ENCODE measurements at places on chromosomes 1 and 21. TPM values are rescaled to one million over a fixed set of nuclear protein-coding genes. Genes with fewer than 3 reads are reported as not detected.

Gene ELAVL4
- not detected for total RNA-seq

Gene GPR153
- total RNA-seq = 2.8 TPM

Gene F5
- not detected for total RNA-seq

DNA sequence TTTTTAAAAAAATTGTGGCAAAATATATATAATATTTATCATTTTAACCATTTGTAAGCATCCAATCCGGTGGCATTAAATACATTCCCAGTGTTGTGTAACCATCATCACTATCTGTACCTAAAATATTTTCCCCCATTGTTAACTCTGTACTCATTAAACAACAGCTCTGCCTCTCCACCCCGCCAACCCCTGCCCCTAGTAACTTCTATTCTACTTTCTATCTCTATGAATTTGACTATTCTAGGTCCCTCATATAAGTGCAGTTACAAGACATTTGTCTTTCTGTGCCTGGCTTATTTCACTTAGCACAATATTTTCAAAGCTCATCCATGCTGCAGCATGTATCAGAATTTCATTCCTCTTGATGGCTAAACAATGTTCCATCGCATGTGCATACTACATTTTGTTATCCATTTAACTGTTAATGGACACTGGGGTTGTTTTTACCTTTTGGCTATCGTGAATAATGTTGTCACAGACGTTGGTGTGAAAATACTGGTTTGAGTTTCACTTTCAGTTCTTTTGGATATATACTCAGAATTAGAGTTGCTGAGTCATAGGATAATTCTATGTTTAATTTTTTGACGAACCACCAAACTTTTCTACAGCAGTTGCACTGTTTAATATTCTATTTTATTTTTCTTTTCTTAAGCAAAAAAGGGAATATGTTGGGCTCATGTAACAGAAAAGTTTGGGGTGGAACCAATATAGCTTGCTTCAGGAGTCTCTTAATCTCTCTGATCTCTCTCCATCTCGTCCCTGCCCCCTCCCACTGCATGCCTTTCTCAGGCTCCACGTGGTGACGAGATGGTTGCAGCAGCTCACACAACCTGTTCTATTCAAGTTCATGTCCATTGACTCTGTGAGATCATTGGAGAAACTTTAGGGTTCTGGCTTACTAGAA is 25.2 kb upstream of the RCAN1 start:
- H3K36me3 ChIP-seq = no peaks in the 10 kb centered on the region
- no peaks in the 10 kb centered on the region for H3K27me3 ChIP-seq
- DNase-seq = no peak

DNA sequence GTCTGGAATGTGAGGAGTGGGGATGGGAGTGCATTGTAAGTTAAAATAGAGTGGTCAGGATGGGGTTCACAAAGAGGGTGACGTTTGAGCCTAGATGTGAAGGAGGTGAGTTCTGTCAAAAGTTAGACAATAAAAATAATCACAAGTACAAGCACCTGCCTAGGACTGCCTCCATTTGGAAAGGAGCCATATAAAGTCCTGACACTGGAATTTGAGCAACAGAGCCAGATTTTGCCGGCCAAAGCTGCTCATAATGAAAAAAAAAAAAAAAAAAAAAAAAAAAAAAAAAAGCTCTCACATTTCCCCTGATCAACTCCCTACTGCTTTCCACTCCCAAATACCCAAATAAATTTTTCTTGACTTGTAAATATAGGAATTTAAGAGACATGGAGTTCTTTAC is 4.1 kb downstream of the PALMD start:
- peaks cover 7% of the 10 kb centered on the region for H3K36me3 ChIP-seq
- peak; percentile 73 for DNase-seq
- peaks cover 66% of the 10 kb centered on the region for H3K4me1 ChIP-seq
- peak overlapping the region; percentile 94 for H3K27ac ChIP-seq
- no peak overlapping the region for H3K4me3 ChIP-seq

DNA sequence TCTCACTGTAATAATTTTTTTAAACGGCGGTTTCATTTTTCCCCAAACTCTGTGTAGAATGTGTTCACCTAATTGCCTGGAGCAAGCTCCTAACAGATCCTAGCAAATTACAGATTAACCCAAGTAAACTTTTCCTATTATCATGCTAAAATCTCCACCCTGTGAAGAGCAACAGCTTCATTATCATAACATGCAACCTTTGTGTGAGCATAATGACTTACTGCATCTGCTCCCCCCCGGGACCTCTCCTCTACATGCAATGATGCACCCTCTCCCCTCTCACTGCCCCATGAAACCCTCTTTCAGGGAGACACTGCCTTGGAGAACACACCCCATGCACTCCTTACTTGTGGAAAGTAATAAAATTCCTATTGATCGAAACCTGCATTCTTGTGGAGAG is 717.0 kb upstream of the TMPRSS15 start:
- DNase-seq = no peak
- no peaks in the 10 kb centered on the region for H3K27me3 ChIP-seq
- H3K4me3 ChIP-seq = no peak overlapping the region
- H3K4me1 ChIP-seq = no peaks in the 10 kb centered on the region
- no peaks in the 10 kb centered on the region for H3K36me3 ChIP-seq

- H3K36me3 ChIP-seq = no peaks in the 10 kb centered on the region
- H3K27ac ChIP-seq = no peak overlapping the region
- H3K27me3 ChIP-seq = no peaks in the 10 kb centered on the region
- H3K4me1 ChIP-seq = no peaks in the 10 kb centered on the region
Measured at GRCh38 chr1:162724583-162725120, 65.8 kb upstream of the HSD17B7 start.
